ENCODE measurements at places on chromosomes 3 and 15. TPM values are rescaled to one million over a fixed set of nuclear protein-coding genes. Genes with fewer than 3 reads are reported as not detected.

Gene CHD2
- 357 TPM for total RNA-seq

Gene GOLGA8G
- total RNA-seq: not detected

Gene TMEM45A
- total RNA-seq: 2.4 TPM

Gene CHRNB4
- not detected for total RNA-seq

Gene ATP8B4
- total RNA-seq: 26.1 TPM

Gene P2RY12
- not detected for total RNA-seq

Gene ROBO1
- not detected for total RNA-seq
